ENCODE measurements at places on chromosomes 16 and 17.

GRCh38 chr17:19284005-19284959 is 47.1 kb downstream of the EPN2 start:
- DNase-seq = no peak

GRCh38 chr17:55664287-55664686 is 58.4 kb downstream of the TMEM100 start:
- DNase-seq = no peak

DNA sequence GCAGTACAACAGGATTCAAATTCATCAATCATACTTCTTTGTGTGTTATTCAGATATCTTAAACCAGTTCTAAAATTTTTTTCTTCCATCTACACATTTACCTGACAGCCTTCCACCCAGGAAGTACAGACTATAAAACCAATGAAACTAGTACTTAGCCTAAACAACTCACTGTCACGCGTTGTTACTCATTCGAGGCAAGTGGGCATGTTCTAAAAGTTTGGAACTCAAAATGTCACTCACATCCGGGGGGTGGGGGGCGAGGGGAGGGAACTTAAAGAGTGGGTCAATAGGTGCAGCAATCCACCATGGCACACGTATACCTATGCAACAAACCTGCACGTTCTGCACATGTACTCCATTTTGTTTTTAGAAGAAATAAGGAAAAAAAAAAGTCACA is 90.4 kb upstream of the PLEKHM1 start:
- DNase-seq = no peak

DNA sequence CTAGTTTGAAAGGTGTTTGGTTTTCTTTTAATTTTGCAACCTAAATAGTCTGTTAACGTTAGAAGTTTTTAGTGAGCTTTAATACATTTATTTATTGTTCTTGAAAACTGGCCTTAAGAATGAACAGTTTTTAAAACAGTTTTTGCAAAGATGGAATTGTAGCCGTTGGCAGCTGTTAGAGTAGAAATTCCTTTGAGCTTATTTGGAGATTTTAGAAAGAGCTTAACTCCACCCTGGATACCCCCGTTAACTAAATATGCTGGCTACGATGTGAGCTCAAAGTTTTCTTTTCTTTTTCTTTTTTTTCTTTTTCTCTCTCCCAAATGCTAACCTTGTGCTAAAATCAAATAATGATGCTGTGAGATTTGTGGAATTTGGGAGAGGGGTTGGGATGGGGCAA is 75.2 kb downstream of the COX10 start:
- no peak for DNase-seq

DNA sequence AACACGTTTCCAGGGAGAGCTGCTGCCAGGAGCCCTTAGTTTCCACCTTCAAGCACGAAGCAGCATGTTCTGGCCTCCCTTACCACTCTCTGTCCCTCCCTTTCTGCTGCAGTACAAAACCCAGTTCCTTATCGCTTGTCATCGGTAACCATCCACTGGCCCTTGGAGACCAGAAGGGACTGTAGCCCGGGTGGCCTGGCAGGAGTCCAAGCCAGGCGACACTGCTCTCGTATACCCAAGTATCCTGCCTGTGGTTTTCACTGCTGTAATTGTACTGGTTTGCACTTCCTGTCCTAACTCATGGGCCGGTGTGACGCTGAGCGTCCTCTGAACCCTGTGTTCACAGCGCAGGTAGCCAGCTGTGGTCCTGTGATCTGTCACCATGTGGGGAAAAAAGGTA is 81.1 kb downstream of the MAF start:
- DNase-seq = no peak

DNA sequence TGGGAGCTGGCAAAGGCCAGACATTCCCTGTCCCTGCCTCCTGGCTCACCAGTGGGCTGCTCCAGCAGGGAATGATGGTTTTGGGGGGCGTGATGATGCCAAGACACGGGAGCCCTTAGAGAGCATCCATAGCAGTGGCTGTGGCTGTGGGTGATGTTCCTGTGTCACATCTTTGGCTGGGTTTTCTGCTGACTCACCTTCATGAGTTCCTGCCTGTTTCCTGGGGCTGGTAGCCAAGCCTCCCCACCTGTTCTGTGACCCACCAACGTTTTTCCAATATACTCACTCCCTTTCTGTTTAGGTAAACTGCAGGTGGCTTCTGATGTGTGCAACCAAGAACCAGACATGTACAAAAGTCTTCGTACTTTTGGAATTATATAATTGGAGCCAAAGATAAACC is 16.5 kb upstream of the NF1 start:
- no peak for DNase-seq

GRCh38 chr17:57352665-57353175 is 96.4 kb downstream of the MSI2 start:
- no peak for DNase-seq

Data from colonic mucosa (tissue), 4 donors.